Mesothelial cell of epicardium (in vitro differentiated cells): ENCODE measurements at places on chromosomes 3 and 15. TPM values are rescaled to one million over a fixed set of nuclear protein-coding genes. Genes with fewer than 3 reads are reported as not detected.

DNA sequence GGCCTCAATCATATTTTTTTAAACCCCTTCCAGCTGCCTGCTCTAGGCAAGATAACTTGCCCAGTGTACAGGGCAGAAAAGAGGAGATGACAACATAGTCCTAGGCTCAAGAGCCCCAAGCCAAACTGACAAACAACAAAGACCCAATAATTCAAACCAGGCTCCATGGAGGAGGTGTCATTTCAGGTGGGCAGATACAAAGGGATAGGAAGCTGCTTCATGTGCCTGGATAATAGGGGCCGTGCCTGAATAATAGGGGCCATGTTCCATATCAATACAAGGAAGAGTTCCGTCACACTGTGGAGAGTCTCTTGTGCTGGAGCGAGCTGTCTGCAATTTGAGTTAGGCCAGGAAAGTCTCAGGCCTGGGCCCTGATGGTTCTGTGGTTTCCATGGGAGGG, 35.4 kb upstream of the TRIM71 start:
- H3K4me1 ChIP-seq: peaks cover 4% of the 10 kb centered on the region
- H3K27me3 ChIP-seq: peaks cover 16% of the 10 kb centered on the region
- no peak overlapping the region for H3K27ac ChIP-seq
- H3K36me3 ChIP-seq: peaks cover 3% of the 10 kb centered on the region
- no peak for DNase-seq

GRCh38 chr3:146817704-146818103, 212.6 kb upstream of the PLSCR5 start:
- no peak overlapping the region for H3K4me3 ChIP-seq
- no peak for DNase-seq
- H3K36me3 ChIP-seq: no peaks in the 10 kb centered on the region
- H3K27ac ChIP-seq: no peak overlapping the region

- H3K36me3 ChIP-seq: no peaks in the 10 kb centered on the region
- peaks cover 61% of the 10 kb centered on the region for H3K27me3 ChIP-seq
- no peak overlapping the region for H3K27ac ChIP-seq
- H3K4me1 ChIP-seq: no peaks in the 10 kb centered on the region
Observed at GRCh38 chr3:123352134-123352554, 96.7 kb downstream of the ADCY5 start.

- H3K27ac ChIP-seq: no peak within 1 kb of the TSS
- no peaks in the 10 kb centered on the region for H3K36me3 ChIP-seq
- H3K27me3 ChIP-seq: peaks cover 14% of the 10 kb centered on the region
- DNase-seq: no peak
- peak within 1 kb of the TSS; percentile 86 for H3K4me3 ChIP-seq
Observed at GRCh38 chr15:75346796-75347221, at the start of gene NEIL1. Gene NEIL1 (plus strand): TSS chr15:75347039. CDS start chr15:75348906, 1,867 bp downstream.

- H3K27ac ChIP-seq: no peak overlapping the region
- peaks cover 17% of the 10 kb centered on the region for H3K4me1 ChIP-seq
- no peak for DNase-seq
- H3K36me3 ChIP-seq: no peaks in the 10 kb centered on the region
- H3K27me3 ChIP-seq: peaks cover 36% of the 10 kb centered on the region
Observed at GRCh38 chr3:1766384-1766783, 332.3 kb upstream of the CNTN4 start.

DNA sequence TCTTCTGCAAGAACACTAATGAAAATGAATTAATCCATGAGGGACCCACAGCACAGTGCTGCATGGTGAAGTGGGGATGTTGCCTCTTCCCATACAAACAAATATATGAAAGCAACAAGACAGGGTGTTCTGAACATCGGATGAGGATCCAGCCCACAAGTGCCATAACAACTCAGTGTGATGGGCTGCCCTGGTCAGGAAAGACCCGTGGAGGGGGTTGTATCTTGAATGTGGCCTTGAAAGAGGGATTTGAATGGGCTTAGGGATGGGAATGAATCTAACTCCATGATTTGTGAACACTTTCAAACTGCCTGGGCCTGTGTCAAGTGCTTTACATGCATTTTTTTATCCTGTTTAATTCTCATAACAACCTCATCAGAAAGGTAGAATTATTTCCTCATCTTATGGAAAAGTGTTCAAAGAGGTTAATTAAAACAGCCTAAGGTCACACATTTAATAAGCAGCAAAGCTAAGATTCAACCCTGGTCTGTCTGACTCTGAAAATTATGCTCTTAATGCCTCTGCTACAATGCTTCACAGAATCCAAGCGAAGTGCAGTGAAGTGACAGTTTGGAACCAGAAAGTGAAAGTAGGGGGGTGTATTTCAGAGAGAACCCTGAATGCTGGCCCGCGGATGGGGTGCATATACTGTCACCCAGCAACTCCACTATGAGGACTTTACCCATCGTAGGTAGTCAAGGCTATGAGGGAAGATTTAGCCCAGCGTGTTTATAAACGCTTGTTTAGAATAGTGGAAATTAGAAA, 65.6 kb upstream of the HEG1 start:
- peak overlapping the region; percentile 40 for H3K4me3 ChIP-seq
- peaks cover 45% of the 10 kb centered on the region for H3K4me1 ChIP-seq
- DNase-seq: no peak
- no peak overlapping the region for H3K27ac ChIP-seq

DNA sequence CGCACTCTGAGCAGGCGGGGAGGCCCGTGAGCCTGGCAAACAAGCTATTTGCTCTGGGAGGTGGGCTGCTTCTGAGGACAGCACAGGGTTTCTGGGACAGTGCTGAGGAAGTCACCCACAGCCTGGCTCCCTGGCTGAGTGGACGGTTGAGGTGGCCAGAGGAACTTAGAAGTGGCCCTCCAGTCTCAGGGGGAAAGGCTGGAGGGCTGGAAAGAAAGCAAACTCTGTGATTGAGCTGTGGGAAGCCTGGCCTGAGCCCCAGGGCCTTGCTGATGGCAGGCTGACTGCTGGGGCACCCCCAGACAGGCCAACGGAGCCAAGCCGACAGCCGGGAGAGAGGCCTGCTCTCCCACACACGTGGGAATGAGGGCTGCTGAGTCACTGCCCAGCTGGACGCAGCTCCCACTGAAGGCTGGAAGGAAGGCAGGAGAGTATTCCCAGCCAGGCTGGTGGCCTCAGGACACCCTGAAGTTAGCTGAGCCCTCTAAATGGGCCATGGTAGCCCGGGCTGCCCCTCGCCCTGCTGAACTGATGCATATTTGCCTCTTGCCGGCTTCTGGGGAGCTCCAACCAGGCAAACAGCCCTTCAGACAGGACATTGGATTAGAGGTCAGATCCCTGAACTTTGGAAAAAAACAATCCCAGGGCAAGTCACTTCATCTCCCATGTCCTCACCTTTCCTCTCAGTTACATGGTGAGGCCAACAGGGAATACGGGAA, 98.0 kb upstream of the TLE3 start:
- peak overlapping the region; percentile 87 for H3K27ac ChIP-seq
- H3K4me3 ChIP-seq: no peak overlapping the region
- peaks cover 3% of the 10 kb centered on the region for H3K36me3 ChIP-seq
- no peaks in the 10 kb centered on the region for H3K27me3 ChIP-seq
- no peak for DNase-seq

DNA sequence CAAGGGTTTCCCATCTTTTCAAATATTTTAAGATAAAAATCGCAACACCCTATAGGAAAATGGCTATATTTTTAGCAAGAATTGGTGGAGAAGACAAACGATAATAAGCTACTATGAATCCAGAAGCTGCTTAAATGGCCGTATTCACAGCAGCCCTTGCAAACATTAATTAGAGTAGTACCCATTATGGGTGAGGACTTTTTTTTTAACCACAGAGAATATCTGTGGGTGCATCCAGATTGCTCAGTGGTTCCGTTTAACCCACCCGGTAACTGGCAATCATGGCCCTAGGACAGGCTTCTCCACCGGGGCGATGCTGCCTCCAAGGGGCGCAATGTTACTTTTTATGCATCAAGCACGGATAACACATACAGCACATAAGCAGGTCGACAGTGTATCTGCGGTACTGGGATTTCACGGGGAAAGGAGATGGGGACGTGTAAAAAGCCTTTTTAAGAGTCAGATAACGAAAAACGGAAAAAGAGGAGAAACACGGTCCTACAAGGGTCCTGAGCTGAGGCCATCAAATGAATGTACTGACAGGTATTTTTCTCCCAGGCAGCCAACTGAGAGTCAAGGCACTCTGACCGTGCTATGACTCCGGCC, 968 bp upstream of the TMEM266 start:
- H3K27me3 ChIP-seq: peaks cover 21% of the 10 kb centered on the region
- peak overlapping the region; percentile 35 for H3K27ac ChIP-seq
- H3K4me1 ChIP-seq: peaks cover 16% of the 10 kb centered on the region
- no peak for DNase-seq
- peak overlapping the region; percentile 69 for H3K4me3 ChIP-seq
- no peaks in the 10 kb centered on the region for H3K36me3 ChIP-seq

DNA sequence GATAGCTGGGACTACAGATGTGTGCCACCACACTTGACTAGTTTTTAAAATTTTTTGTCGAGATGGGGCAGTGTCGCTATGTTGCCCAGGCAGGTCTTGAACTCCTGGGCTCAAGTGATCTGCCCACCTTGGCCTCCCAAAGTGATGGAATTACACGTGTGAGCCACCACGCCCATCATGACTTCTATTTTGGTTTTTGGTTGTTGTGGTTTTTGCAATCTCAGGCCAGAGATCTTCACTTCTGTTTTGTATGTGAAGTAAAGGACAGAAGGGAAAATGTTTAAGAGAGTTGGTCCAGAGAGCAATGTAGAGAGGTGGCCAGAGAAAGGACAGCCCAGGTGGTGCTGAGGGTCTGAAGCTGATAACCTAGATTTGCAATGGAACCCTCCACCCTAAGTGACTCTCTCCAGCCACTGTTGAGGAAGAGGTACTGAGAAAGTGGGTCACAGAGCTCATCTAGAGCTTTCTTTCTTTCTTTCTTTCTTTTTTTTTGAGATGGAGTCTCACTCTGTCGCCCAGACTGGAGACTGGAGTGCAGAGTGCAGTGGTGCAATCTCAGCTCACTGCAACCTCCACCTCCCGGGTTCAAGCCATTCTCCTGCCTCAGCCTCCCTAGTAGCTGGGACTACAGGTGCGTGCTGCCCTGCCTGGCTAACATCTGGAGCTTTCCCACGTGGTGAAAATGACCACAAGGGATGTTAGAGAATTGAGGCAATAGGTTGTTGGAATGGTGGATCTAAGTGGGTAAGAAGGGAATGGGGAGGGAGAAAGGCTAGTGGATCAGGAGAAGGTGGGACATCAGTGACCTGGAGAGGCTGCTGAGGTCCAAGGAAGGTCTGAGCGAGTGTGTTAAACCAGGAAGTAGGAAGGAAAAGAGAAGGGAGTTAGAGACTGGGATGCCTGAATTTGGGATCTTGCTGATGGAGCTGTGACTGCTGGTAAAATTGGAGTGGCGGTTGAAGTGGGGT, 22.4 kb upstream of the SEMA4B start:
- no peak overlapping the region for H3K27ac ChIP-seq
- no peaks in the 10 kb centered on the region for H3K36me3 ChIP-seq
- H3K4me1 ChIP-seq: peaks cover 15% of the 10 kb centered on the region
- no peaks in the 10 kb centered on the region for H3K27me3 ChIP-seq

DNA sequence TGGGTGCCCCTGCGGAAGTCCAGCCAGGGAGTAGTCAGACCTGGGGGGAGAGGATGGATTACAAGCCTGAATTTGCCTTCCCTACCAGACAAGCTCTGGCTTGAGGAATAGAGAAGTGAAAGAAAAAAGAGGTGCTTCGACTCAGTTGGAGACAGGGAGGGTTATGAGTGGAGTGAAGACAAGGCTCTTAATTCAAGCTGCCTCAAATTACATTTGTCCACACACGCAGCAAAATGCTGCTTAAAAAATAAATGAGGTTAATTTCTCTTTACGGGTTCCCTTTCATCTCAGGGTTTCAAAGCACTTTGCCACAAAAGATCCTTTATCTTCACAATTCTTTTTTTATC, 49.0 kb upstream of the SLC4A7 start:
- peaks cover 27% of the 10 kb centered on the region for H3K4me1 ChIP-seq
- H3K4me3 ChIP-seq: no peak overlapping the region
- H3K36me3 ChIP-seq: no peaks in the 10 kb centered on the region
- H3K27ac ChIP-seq: peak overlapping the region; percentile 36
- DNase-seq: no peak
- no peaks in the 10 kb centered on the region for H3K27me3 ChIP-seq

- H3K27me3 ChIP-seq: no peaks in the 10 kb centered on the region
- no peak overlapping the region for H3K4me3 ChIP-seq
- no peak for DNase-seq
- no peak overlapping the region for H3K27ac ChIP-seq
- no peaks in the 10 kb centered on the region for H3K4me1 ChIP-seq
Observed at GRCh38 chr3:85162905-85163304, 204.1 kb downstream of the CADM2 start.

GRCh38 chr3:111639316-111639715, 44.2 kb upstream of the ZBED2 start:
- no peak for DNase-seq
- no peak overlapping the region for H3K4me3 ChIP-seq
- H3K4me1 ChIP-seq: no peaks in the 10 kb centered on the region
- H3K36me3 ChIP-seq: no peaks in the 10 kb centered on the region

DNA sequence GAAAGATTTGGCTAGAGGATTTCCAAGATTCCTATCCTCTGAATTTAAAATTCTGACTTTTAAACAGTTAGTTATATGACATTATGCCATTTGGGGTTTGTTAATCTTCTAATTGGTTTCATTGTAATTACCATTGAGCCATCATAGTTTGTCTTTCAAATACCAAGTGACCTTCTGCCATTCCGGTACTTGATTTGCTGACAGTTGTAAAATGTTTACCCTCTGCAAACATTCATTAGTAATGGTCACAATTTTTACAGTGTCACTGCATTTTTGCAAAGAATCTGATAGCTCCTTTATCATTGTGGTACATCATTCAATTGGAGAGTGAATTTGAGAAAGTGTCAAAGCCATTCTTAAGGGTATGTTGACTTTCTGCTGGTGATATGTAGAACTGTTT, 645.0 kb upstream of the TBL1XR1 start:
- H3K27ac ChIP-seq: no peak overlapping the region
- H3K27me3 ChIP-seq: no peaks in the 10 kb centered on the region
- H3K4me3 ChIP-seq: no peak overlapping the region

- no peak overlapping the region for H3K27ac ChIP-seq
- H3K4me1 ChIP-seq: peaks cover 40% of the 10 kb centered on the region
- H3K27me3 ChIP-seq: no peaks in the 10 kb centered on the region
- DNase-seq: no peak
- peaks cover 23% of the 10 kb centered on the region for H3K36me3 ChIP-seq
Observed at GRCh38 chr3:67526246-67526645, 128.2 kb downstream of the SUCLG2 start.

DNA sequence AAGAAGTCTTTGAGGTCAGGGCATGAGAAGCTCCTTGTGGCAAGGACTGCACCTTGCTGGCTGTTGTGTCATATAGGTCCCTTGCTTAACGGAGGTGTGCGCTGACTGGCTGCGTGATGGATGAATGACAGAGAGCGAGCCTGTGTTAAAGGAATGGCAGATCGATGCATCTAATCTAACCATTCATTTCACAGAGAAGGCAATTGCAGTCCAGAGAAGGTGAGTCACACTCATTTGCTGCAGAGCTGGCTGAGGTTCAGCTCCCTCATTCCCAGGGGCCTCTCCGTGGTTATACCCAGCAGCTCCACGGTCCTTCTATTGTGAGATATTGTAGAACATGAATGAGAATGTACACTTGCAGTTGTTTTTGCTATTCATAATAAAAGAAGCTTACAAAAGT, 289.3 kb downstream of the EPHB1 start:
- no peak for DNase-seq
- H3K36me3 ChIP-seq: no peaks in the 10 kb centered on the region
- H3K4me3 ChIP-seq: no peak overlapping the region
- H3K27me3 ChIP-seq: peaks cover 45% of the 10 kb centered on the region
- H3K27ac ChIP-seq: no peak overlapping the region

The ROPN1 gene
- total RNA-seq: not detected in 3 replicates

The PIGX gene
- 24.8 to 26.4 TPM (median 25.9 TPM) in 3 replicates for total RNA-seq

The SKOR1 gene
- total RNA-seq: 0.89 to 1.1 TPM (median 1.1 TPM) in 3 replicates

The KY gene
- total RNA-seq: not detected in 3 replicates

The CRABP1 gene
- 144 to 156 TPM (median 155 TPM) in 3 replicates for total RNA-seq

The PLCH1 gene
- 1.0 to 1.3 TPM (median 1.2 TPM) in 3 replicates for total RNA-seq

The CXCR6 gene
- total RNA-seq: not detected in 3 replicates

The THPO gene
- 0.56 to 1.1 TPM (median 0.63 TPM) in 3 replicates for total RNA-seq
